Fibroblast of lung (primary cell): ENCODE measurements at places on chromosomes 7 and 10. TPM values are rescaled to one million over a fixed set of nuclear protein-coding genes. Genes with fewer than 3 reads are reported as not detected.
A peak's percentile ranks its signal among the peaks of the same experiment; 100 is the strongest.

The TAC1 gene
- total RNA-seq, result under 0.01 and 0.33 TPM in 2 replicates

The CPA2 gene
- under 0.01 TPM in 1 of 2 replicates, not detected in the other for total RNA-seq

DNA sequence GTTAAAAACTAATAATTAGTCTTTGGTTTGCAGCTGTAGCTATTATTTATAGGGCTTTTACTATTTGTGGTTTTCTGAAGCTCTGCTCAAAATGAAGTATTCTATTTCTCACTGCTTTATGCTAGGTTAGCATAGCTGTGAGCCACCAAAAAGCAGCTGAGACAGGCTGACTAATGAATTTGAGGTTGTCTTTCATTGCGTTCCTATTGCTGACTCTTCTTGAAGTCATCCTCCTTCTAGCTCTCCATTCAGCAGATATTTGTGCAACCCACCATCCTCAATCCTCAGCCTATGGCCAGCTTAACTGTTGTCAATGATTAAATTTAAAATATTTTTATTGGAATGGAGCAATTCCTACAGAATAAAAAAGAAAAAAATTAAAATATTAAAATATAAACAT lies 2.1 kb upstream of the RALA start:
- H3K4me3 ChIP-seq, result no peak overlapping the region
- H3K27me3 ChIP-seq, result no peaks in the 10 kb centered on the region
- no peaks in the 10 kb centered on the region for H3K36me3 ChIP-seq

DNA sequence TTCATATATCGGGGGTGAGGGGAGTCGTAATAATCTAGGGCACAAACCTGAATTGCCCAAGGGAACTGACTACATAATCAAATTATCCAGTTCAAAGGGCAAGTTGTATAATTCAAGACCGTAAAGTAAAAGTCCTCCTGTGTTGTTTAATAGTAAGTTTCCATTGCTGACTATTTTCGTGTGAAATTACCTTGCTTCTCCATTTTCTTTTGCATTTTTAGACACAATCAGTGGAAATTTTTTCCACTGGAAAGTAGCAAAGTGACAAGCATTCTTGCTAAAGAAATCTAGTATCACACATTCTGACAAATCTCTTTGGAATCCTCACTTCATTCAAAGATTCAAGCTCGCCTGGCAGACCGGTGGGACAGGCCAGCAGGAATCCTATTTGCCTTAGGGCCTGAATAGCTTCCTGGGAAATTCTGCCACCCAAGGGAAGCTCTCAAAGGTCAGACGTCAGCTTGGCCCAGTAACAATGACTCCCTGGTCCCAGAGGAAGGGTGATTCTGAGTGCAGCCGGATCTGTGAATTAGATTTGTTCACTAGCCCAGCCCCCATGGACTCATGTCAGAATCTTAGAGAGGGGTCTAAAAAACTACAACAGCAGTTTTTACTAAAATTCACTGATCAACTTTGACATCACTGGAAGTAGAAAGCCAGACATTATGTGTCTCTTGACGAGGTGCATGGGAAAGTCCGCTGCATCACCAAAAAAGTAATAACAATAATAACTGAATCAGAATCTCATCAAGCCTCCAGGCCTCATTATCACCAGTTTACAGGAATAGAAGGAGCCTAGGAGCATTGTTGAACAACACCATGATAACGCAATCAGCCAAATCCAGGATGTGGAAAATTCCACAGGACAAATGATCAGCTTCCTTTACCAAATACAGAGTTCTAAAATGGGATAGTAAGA lies 161.0 kb downstream of the SKIDA1 start:
- H3K4me1 ChIP-seq, result peaks cover 12% of the 10 kb centered on the region
- no peak overlapping the region for H3K4me3 ChIP-seq
- H3K36me3 ChIP-seq, result no peaks in the 10 kb centered on the region
- DNase-seq, result peak; percentile 33
- H3K27me3 ChIP-seq, result no peaks in the 10 kb centered on the region

DNA sequence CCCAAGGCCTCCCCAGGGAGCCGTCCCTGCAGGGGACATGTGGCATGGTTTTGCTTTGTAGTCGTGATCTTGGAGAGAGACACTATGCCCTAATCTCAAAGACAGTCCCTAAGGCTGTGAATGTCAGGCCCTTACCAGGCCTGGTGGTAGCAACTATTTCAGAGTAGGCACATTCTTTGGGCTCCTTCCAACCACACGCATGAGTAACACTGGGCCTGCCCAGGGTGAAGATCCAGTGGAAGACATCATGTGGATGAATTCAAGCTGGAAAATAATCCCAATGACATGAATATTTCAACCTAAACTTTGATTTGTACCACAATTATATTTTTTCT lies 39.5 kb upstream of the INSIG1 start:
- H3K27ac ChIP-seq, result peak overlapping the region; percentile 87
- H3K4me1 ChIP-seq, result peaks cover 13% of the 10 kb centered on the region
- peak; percentile 90 for DNase-seq
- H3K4me3 ChIP-seq, result no peak overlapping the region

GRCh38 chr10:96272316-96273280 lies 1.2 kb upstream of the BLNK start:
- H3K27ac ChIP-seq, result no peak overlapping the region
- no peak overlapping the region for H3K4me3 ChIP-seq
- H3K4me1 ChIP-seq, result no peaks in the 10 kb centered on the region
- no peak for DNase-seq
- no peaks in the 10 kb centered on the region for H3K36me3 ChIP-seq
- H3K27me3 ChIP-seq, result no peaks in the 10 kb centered on the region

- no peak overlapping the region for H3K4me3 ChIP-seq
- H3K4me1 ChIP-seq, result no peaks in the 10 kb centered on the region
- H3K27ac ChIP-seq, result no peak overlapping the region
Measured at GRCh38 chr7:96738705-96739104, 29.1 kb upstream of the SEM1 start.

GRCh38 chr7:128755819-128756476 lies 16.8 kb downstream of the CALU start:
- no peak overlapping the region for H3K4me3 ChIP-seq
- H3K36me3 ChIP-seq, result peaks cover 12% of the 10 kb centered on the region
- DNase-seq, result peak; percentile 92
- peak overlapping the region; percentile 43 for H3K27ac ChIP-seq
- H3K4me1 ChIP-seq, result peaks cover 10% of the 10 kb centered on the region
- H3K27me3 ChIP-seq, result no peaks in the 10 kb centered on the region

- no peaks in the 10 kb centered on the region for H3K36me3 ChIP-seq
- H3K27me3 ChIP-seq, result no peaks in the 10 kb centered on the region
- no peak for DNase-seq
- H3K4me1 ChIP-seq, result no peaks in the 10 kb centered on the region
- no peak overlapping the region for H3K27ac ChIP-seq
Measured at GRCh38 chr10:130968964-130969363, 342.6 kb downstream of the TCERG1L start.

GRCh38 chr7:77354484-77354883 lies 61.7 kb downstream of the GSAP start:
- H3K36me3 ChIP-seq, result no peaks in the 10 kb centered on the region
- no peaks in the 10 kb centered on the region for H3K4me1 ChIP-seq
- no peak for DNase-seq
- H3K27ac ChIP-seq, result no peak overlapping the region
- no peak overlapping the region for H3K4me3 ChIP-seq

DNA sequence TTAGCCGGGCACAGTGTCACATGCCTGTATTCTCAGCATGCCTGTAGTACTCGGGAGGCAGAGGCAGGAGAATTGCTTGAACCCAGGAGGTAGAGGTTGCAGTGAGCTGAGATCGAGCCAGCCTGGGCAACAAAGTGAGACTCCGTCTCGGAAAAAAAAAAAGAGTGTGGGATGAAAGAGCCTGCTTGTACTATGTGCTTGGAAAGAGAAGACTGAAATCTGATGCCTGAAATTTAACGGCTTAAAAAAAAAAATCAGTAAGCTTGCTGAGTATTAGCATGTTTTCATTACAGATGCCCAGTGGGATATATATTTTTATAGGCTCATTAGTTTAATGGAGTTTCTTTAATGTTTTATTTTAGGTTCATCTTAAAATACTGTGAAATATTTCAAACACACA lies 4.2 kb downstream of the NT5C2 start:
- peaks cover 8% of the 10 kb centered on the region for H3K4me1 ChIP-seq
- DNase-seq, result peak; percentile 55
- no peaks in the 10 kb centered on the region for H3K27me3 ChIP-seq
- no peaks in the 10 kb centered on the region for H3K36me3 ChIP-seq
- no peak overlapping the region for H3K4me3 ChIP-seq

- no peaks in the 10 kb centered on the region for H3K27me3 ChIP-seq
- H3K4me3 ChIP-seq, result no peak overlapping the region
- DNase-seq, result no peak
Measured at GRCh38 chr10:124538706-124539105, 77.1 kb downstream of the LHPP start.

DNA sequence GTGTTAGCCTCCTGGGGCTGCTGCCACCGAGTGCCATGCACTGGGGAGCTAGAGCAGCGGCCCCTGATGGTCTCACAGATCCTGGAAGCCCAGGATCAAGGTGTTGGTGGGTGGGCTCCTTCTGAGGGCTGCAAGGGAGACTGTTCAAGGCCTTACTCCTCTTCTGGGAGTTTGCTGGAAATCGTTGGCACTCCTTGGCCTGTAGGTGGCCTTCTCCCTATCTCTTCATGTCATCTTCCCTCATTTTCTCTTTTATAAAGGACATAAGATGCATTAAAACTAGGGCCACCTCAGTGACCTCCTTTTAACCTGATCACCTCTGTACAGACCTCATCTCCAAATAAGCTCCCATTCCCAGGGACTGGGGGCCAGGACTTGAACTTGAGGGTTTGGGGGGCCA lies 27.0 kb upstream of the ZNF862 start:
- DNase-seq, result peak; percentile 6
- no peaks in the 10 kb centered on the region for H3K36me3 ChIP-seq
- H3K4me3 ChIP-seq, result no peak overlapping the region
- no peaks in the 10 kb centered on the region for H3K4me1 ChIP-seq
